ENCODE measurements at places on chromosomes 6 and 20.

DNA sequence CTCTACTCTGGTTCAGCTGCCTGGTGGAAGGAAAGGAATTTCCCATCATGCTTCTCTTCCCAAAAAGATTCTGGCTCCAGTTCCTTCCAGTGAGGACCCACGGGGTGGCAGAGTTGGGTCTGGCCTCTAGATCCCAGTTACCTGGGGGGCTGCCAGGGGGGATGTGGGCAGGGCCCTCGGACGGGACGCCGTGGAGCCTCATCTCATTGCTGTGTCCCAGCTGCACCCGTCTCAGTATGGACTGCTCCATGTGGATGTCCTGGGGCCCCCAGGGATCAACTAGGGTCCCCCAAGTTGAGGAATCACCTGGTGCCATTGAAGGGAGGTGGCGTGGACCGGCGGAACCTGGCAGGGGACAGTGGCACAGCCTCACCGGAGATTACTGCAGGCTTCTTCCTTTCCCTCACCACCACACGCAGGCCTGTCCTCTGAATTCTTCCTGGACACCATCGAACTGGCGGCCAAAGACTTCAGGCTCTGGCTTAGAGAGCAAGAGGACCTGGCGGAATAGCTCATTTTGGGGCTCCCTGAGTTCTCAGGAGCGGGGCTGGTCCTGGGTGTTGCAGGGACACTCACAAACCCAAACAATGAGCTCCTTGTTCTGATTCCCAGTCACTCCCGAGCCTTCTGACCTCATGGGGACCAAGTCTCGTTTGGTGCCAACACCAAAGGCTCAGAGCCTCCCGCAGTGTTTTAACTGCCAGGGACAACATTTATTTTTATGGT is 8.5 kb downstream of the ZBP1 start:
- DNase-seq = no peak

GRCh38 chr6:19715167-19715551 is 122.0 kb upstream of the ID4 start:
- DNase-seq = no peak

DNA sequence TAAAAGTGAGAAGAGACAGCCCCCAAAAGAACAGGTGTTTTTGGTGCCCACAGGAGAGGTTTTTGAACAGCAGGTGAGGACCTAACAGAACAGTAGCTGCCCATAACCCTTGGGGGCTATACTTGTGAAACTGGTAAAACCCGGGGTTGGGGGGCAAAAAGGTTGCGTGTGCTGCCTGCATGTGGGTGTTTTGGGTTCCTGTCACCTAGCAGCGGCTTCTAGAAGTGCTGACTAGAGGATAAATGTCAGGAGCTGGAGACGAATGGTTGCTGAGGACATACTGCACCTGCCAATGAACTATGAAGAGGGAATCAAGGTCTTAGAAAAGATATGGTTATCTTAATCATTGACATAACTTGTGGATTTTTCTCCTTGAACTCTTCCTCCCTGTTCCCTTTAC is 16.0 kb downstream of the TAF11 start:
- no peak for DNase-seq

GRCh38 chr6:14743474-14744211 is 502.2 kb upstream of the JARID2 start:
- DNase-seq = no peak

GRCh38 chr6:35967076-35967774 is 46.3 kb upstream of the SRPK1 start:
- DNase-seq = no peak

GRCh38 chr6:158999154-158999665 is 792 bp downstream of the RSPH3 start:
- DNase-seq = no peak

GRCh38 chr6:154438882-154439415 is 71.5 kb downstream of the CNKSR3 start:
- DNase-seq = no peak

DNA sequence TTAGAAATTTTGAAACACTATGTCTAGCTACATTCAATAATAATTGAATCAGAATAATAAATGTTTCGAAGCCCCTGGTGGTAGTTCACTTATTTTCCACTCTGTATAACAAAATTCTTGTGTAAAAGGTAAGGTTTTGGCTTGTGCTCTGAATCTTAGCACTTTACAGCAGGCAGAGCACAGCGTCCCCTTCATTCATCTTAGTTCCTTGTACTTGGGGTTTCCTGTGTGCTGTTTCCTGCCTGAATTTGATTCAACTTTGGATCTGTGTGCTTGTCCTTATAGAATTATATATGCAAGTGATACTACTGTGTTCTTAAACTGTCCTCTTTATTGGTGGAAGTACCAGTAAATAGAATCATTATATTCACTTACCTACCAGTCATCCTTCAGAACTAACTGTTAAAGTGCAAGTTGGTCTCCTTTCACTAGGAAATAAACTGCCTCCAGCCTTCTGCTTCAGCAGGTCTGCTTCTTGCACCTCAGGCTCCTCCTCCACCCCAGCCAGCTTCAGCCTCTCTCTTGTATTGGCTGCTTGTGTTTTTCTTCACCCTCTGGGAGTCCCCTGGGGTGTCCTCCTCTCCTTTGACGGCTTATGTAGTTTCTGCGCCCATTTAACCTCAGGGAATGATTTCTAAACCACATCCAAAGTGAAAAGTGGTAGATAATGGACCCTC is 28.8 kb upstream of the TULP4 start:
- DNase-seq = no peak

- DNase-seq = no peak
Observed at GRCh38 chr6:168355716-168356522, 36.3 kb upstream of the DACT2 start.

DNA sequence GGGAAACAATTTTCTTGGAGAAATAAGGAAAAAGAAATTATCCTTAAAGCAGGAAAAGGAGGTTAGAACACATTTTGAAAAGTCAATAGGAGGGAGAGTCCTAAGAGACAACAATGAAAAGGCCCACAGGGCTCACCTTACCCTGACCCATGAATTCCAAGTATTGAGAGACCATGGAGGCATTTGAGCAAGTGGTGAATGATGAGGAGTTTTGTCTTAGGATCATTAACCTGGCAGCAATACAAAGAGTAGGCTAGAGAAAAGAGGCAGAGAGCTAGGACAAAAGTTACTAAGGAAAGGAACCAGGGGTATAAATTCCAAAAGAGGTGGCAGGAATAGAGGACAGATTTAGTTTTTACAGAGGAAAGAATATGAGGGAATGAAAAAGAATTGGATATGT is 44.7 kb downstream of the PACRG start:
- DNase-seq = no peak

GRCh38 chr20:35318502-35319157 is 26.4 kb upstream of the FAM83C start:
- no peak for DNase-seq

- DNase-seq = no peak
Observed at GRCh38 chr6:52557389-52558265, 19.2 kb downstream of the TRAM2 start.

DNA sequence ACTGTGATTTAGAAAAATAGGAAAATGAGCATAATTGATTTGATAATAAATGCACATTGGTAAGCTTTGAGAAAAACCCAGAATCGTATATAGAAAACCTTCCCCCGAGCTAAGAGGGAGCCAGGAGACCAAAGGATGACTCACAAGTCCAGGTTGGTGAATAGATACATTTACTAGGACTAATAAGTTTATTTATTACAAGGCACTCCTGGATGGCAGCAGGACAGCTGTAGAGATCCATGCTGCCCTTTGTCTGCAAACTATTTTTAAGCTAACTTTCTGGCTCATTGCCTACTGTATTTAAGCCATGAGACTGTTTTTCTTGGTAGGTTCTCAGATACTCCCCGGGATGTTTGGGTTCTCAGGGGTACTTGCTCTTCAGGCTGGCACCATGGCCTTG is 13.4 kb downstream of the CASP8AP2 start:
- no peak for DNase-seq

DNA sequence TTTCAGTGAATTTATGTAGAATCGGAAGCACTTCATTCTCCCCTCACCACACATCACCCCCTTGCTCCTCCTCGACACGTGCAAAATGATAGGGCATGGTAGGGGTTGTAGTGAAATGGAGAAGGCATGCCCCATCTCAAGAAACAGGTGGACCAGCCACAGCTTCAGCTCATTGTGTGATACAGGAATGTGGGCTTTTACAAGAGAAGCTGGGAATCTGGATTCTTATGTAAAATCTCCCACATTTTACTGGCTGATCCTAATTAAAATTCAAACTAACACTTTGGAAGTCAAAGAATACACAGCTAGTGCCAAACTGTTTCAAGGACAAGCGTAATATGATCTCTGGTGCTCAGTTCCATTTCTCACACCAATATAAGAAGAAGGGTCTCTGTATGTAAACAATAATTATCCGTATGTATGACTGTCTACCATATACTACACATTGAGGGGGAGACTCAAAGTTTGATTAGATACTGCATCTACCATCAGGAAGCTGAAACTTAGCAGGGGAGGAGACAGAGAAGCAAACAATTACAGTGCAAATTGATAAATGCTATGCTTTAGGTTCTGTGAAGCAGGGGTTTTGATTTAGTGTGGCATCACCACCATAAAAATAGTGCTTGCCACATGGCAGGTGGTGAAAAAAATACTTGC is 24.3 kb upstream of the KIAA0408 start:
- DNase-seq = no peak

GRCh38 chr6:6790891-6791290 is 202.4 kb downstream of the LY86 start:
- no peak for DNase-seq

DNA sequence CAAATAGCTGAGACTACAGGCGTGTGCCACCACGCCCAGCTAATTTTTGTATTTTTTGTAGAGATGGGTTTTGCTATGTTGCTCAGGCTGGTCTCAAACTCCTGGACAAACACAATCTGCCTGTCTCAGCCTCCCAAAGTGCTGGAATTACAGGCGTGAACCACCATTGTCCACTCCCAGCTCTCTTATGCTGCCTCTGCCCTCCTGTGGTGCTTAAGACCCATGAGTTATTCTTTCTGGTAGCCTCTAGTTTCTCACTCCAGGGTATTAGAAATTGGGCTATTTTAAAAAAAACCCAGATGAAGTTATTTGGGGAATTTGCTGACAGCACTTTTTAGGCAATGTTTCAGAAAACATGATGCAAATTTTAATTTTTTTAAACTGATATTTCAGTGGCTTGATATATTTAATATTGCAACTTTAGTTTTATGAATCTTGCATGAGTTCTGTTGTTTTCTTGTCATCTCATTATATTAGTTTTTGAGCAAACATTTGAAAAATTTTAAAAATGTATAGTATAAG is 114.0 kb upstream of the FOXO3 start:
- DNase-seq = no peak

- DNase-seq = no peak
Observed at GRCh38 chr6:56347526-56347925, 100.1 kb upstream of the COL21A1 start.

- DNase-seq = no peak
Observed at GRCh38 chr20:43973231-43973630, 58.6 kb downstream of the TOX2 start.

DNA sequence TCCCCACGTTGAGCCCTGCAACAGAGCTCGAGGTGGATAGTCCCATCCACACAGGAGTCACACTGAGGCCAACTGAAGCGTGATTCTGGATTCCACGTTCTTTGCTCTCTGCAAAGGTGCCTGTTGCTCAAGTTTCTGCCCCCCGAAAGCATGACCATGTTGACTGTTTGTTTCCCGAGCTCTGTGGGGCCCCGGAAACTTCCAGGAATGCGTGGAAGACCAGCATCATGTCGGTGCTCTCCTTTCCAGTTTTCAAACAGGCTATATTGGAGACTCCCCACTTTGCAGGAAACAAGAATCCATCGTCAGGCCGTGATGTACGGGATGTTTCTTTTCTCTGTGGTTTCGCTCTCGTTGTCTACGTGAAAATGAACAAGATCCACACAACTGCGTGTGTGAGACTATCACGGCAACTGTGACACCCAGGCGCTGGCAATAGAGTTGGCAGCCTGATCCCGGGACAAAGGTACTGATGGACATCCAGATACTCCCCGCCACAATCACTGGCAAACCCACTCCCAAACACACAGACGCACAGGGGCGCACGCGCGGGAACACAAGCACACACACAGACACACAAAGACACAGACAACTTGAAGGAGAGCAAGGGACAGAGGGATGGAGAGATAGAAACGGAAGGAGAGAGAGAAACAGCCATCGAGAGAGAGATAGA is 444.6 kb upstream of the DEFB115 start:
- DNase-seq = no peak

GRCh38 chr6:14313248-14313647 is 195.7 kb downstream of the CD83 start:
- no peak for DNase-seq
